Progenitor cell of endocrine pancreas (in vitro differentiated cells): ENCODE measurements at places on chromosomes 5 and 9. TPM values are rescaled to one million over a fixed set of nuclear protein-coding genes. Genes with fewer than 3 reads are reported as not detected.

SPATA31E1 gene
- not detected in 2 replicates for total RNA-seq

AJM1 gene
- total RNA-seq: 5.1 and 5.8 TPM in 2 replicates

GRXCR2 gene
- total RNA-seq: not detected in 2 replicates

ZFP2 gene
- 4.3 and 4.9 TPM in 2 replicates for total RNA-seq

PCDHA13 gene
- 3.5 and 3.9 TPM in 2 replicates for total RNA-seq

SNX30 gene
- total RNA-seq: 12.9 and 13.4 TPM in 2 replicates

PCDHGA2 gene
- 0.72 and 1.1 TPM in 2 replicates for total RNA-seq

APC gene
- 46.6 and 48.5 TPM in 2 replicates for total RNA-seq

FGF1 gene
- not detected in 2 replicates for total RNA-seq

OR1L6 gene
- total RNA-seq: not detected in 2 replicates

DNA sequence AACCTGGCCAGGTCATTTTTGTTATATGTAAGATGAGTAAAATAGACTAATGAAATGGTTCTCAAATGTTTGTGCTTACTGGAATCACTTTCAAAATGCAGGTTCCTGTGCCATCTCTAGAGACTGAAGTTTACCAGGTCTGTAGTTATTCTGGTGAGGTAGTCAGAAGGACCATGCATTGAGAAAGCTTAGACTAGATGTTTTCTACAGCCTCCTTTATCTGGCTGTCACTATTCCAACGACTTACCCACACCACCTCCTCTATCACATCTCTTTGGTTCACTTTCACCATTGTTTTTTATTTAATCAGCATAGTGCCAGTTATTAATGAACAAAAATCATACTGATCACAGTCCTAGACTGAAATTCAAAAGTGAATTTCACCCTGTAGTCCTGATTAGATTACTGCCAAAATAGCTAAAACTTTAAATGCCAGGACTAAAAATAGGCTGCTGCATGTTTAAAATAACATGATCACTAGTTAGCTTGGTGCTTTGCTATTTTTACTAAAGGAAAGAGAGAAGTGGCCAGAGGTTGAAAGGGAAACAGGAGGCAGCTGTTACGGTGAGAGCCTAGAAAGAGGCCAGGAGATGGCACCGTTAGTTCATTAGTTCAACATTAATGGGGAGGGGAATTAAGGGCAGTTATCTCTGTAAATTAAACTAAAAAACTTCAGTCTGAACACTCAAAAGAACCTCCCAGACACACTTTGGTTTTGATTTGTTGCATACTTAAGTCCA, 13.9 kb upstream of the FNIP1 start:
- no peaks in the 10 kb centered on the region for H3K36me3 ChIP-seq
- no peak for DNase-seq
- H3K27ac ChIP-seq: no peak overlapping the region
- H3K4me3 ChIP-seq: no peak overlapping the region
- H3K27me3 ChIP-seq: peaks cover 3% of the 10 kb centered on the region

GRCh38 chr9:83000765-83001164, 62.2 kb downstream of the RASEF start:
- peaks cover 13% of the 10 kb centered on the region for H3K36me3 ChIP-seq
- no peak overlapping the region for H3K27ac ChIP-seq
- DNase-seq: no peak

DNA sequence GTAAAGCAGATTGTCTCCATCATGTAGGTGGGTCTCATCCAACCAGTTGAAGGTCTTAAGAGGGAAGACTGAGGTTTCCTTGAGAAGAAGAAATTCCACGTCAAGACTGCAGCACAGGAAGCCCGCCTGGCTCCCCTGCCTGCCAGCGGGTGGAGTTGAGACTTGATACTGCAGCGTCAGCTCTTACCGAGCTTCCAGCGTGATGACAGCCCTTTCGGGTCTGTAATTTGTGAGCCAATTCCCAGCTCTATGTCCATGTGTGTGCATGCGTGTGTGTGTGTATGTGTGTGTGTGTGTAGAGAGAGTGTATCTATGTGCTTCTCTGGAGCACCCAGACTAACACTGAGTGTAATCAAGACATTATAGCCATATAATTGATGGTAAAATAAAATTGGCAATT, 379.7 kb upstream of the IRX2 start:
- no peaks in the 10 kb centered on the region for H3K36me3 ChIP-seq
- peaks cover 39% of the 10 kb centered on the region for H3K27me3 ChIP-seq
- no peak for DNase-seq
- H3K4me3 ChIP-seq: no peak overlapping the region

- no peaks in the 10 kb centered on the region for H3K27me3 ChIP-seq
- no peaks in the 10 kb centered on the region for H3K4me1 ChIP-seq
- H3K4me3 ChIP-seq: no peak overlapping the region
- no peak for DNase-seq
- H3K36me3 ChIP-seq: no peaks in the 10 kb centered on the region
These were observed 1111.8 kb downstream of the TAF11L14 start for GRCh38 chr5:18745988-18746615.

- DNase-seq: no peak
- no peak overlapping the region for H3K4me3 ChIP-seq
- H3K27ac ChIP-seq: no peak overlapping the region
- H3K4me1 ChIP-seq: peaks cover 13% of the 10 kb centered on the region
- no peaks in the 10 kb centered on the region for H3K36me3 ChIP-seq
These were observed 116.8 kb upstream of the PDE4D start for GRCh38 chr5:60010328-60010727.

DNA sequence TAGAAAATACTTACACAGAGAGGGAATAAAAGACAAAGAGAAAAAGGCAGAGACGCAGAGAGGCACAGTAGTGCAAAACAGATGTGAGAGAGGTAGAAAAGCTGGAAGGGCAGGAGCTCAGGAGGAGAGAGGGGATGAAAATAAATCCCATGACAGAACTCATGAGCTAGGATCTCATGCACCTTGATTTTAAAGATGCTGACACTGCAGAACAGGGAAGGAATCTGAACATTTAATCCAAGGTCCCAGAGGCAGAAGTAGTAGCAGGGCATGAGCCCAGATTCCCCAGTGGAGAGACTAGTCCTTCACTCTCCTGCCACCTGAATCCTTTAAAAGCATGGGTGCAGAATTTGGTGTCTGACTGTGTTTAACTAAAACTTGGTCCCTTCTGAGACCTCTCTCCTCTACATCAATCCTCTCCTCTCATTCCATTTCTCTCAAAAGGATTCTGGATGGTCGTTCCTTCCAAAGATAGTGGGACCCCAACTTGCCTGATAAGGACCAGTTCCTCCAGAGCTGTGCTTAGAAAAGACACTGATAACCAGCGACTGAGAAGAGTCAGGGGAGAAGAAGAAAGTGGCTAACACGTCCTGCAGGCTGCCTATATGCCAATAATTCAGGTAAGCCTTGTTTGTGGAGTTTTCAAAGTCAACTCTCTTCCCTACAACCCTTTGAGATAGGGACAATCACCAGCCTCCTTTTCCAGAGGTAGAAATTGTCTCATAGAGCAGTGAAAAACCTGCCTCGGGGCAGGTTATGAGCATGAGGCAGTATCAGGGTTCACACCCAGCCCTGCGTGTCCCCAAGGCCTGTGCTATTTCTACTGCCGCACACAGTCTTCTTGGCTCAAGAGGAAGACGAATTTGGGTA, 203.2 kb upstream of the TRIM32 start:
- H3K27me3 ChIP-seq: no peaks in the 10 kb centered on the region
- no peaks in the 10 kb centered on the region for H3K36me3 ChIP-seq
- DNase-seq: no peak

GRCh38 chr5:135426102-135427082, 20.8 kb downstream of the DCANP1 start:
- H3K27ac ChIP-seq: no peak overlapping the region
- H3K4me1 ChIP-seq: peaks cover 6% of the 10 kb centered on the region
- H3K27me3 ChIP-seq: no peaks in the 10 kb centered on the region

DNA sequence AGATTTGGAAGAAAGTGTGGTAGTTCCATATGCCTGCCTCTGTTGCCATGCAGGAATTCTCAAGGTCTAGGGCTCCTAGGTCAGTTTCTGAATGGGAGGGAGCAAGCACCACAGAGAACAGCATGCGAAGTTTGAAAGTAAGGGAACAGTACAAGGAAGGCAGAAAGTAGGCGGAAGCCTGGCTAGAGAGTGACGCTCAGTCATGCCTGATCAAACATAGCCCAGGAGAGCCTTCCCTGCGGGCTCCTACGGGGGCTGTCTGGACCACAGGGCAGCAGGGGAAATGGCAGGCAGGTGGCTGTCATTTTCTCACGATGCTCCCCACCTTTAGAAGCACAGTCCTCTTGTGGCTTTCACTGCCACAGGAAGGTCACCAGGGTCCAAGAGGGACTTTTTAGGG, 12.8 kb upstream of the STC2 start:
- no peaks in the 10 kb centered on the region for H3K4me1 ChIP-seq
- no peak overlapping the region for H3K4me3 ChIP-seq
- no peak for DNase-seq
- no peak overlapping the region for H3K27ac ChIP-seq
- peaks cover 31% of the 10 kb centered on the region for H3K27me3 ChIP-seq

GRCh38 chr5:36323926-36324781, 22.5 kb upstream of the RANBP3L start:
- H3K27ac ChIP-seq: no peak overlapping the region
- H3K4me3 ChIP-seq: no peak overlapping the region
- H3K27me3 ChIP-seq: no peaks in the 10 kb centered on the region
- H3K36me3 ChIP-seq: no peaks in the 10 kb centered on the region
- DNase-seq: no peak

DNA sequence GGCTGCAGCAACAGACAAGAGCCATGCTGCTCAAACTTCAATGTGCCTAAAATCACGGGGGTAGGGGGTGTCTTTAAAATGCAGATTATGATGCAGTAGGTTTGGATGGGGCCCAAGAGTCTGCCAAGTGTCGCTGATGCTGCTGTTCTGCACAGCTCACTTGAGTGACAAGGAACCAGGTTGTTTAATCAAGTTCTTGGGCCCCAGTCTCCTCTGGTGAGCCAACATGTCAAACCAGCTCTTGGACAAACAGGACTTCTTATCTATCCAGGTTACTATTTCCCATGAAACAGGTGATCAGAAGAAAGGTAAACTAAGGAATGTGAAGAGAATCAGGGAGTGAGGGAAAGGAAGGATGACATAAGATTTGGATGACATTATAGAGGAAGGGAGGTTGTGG, 78.0 kb downstream of the APBA1 start:
- peaks cover 2% of the 10 kb centered on the region for H3K27me3 ChIP-seq
- no peak overlapping the region for H3K4me3 ChIP-seq
- peaks cover 8% of the 10 kb centered on the region for H3K4me1 ChIP-seq
- DNase-seq: no peak
- no peaks in the 10 kb centered on the region for H3K36me3 ChIP-seq
- no peak overlapping the region for H3K27ac ChIP-seq

DNA sequence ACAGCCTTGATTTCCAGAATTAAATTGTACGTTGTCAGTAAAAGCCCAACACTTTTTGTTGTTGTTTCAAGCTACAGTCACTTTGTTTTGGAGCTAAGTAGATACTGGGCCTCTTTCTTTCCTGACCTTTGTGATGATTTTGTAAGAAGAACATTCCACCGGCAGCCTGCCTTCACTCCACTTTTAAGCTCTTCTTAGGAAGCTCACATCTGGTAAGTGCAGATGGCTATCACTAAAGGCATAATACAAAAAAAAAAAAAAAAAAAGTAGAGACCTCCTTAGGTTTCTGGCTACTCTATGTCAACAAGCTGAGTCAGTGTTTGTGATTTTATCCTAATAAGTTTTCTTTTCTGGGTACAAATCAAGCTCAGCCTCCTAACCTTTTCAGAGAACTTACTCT, 1922.1 kb upstream of the WWC1 start:
- no peak overlapping the region for H3K4me3 ChIP-seq
- H3K27ac ChIP-seq: no peak overlapping the region
- DNase-seq: no peak

DNA sequence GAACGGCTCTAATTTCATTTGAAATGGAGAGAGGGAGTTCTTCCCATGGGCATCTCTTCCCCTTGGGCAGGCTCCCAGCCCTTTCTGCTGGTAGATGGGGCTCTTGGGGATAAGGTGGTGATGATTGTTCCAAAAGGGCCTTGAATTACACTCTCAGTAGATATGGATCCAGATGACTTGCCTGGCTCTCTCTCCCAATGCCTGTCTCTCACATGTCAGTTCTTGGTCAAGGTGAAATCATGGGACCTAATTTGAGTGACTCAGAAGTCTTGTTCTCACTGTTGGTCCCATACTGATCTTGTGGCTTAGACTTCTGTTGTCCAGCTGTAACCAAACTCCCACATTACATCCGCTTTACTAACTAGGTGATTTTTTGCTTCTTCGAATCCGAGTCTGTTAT, 317.0 kb upstream of the RFX3 start:
- no peak overlapping the region for H3K4me3 ChIP-seq
- DNase-seq: no peak
- H3K4me1 ChIP-seq: no peaks in the 10 kb centered on the region

DNA sequence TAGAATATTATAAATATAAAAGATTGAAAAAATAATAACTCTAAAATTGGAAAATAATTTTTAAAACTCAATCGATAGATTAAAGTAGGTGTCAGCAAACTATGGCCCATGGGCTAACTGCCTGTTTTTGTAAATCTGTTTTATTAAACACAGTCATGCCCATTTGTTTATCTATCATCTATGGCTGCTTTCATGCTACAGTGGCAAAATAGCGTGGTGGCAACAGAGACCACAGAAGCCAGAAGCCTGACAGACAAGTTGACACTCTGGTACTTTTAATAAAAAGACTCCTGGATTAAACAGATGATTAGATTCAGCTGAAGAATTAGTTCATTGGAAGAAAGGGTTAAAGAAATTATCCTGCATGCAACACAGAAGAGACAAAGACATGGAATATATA, 400.7 kb upstream of the RORB start:
- no peak overlapping the region for H3K27ac ChIP-seq
- DNase-seq: no peak
- no peaks in the 10 kb centered on the region for H3K4me1 ChIP-seq
- H3K4me3 ChIP-seq: no peak overlapping the region
- no peaks in the 10 kb centered on the region for H3K36me3 ChIP-seq

- no peak for DNase-seq
- no peak overlapping the region for H3K4me3 ChIP-seq
- peaks cover 4% of the 10 kb centered on the region for H3K4me1 ChIP-seq
- no peaks in the 10 kb centered on the region for H3K27me3 ChIP-seq
- H3K27ac ChIP-seq: no peak overlapping the region
These were observed 20.6 kb downstream of the SPTLC1 start for GRCh38 chr9:92094655-92095054.

- H3K27ac ChIP-seq: no peak overlapping the region
- no peaks in the 10 kb centered on the region for H3K4me1 ChIP-seq
- no peak for DNase-seq
These were observed 67.2 kb downstream of the MRPS30 start for GRCh38 chr5:44875661-44876605.

- no peak for DNase-seq
- H3K27me3 ChIP-seq: no peaks in the 10 kb centered on the region
- no peak overlapping the region for H3K4me3 ChIP-seq
- H3K27ac ChIP-seq: no peak overlapping the region
- no peaks in the 10 kb centered on the region for H3K4me1 ChIP-seq
These were observed 141.2 kb downstream of the ACER2 start for GRCh38 chr9:19550009-19550408.

- H3K27ac ChIP-seq: no peak overlapping the region
- no peak overlapping the region for H3K4me3 ChIP-seq
These were observed 162.8 kb downstream of the PIK3R1 start for GRCh38 chr5:68378204-68378820.
